NCI-H2081 treated with DMSO at 0.1 percent for 48 hours (cell line): ENCODE measurements at places on chromosomes 1 and 21.

DNA sequence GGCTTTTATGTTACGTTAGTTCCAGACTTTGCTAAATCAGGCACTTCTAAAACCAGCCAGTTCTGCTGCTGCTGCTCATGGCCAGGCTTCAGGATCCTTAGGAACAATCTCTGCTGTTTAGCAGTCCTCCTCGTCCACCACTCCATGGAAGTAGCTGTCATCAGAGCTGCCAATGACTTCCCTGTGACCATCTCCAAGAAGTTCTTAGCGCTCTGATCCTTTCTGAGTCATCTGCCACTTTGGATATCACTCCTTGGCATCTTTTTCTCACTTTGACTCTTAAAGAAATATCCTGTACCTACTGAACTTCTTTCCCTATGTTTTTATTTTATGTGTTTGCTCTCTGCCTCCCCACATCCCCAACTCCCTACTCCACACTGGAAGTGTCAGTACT lies 14.7 kb upstream of the IRF2BP2 start:
- no peak for DNase-seq

- no peak for DNase-seq
These were observed at the start of the genes FBXO2 and FBXO44 for GRCh38 chr1:11654137-11654938. TSS of gene FBXO2 (minus strand) at chr1:11654429. CDS start at chr1:11654340, 89 bp downstream. TSS of gene FBXO44 (plus strand) at chr1:11654877. CDS start at chr1:11655836, 959 bp downstream.

GRCh38 chr1:221698579-221699349 lies 43.1 kb downstream of the DUSP10 start:
- no peak for DNase-seq

- DNase-seq, result no peak
These were observed 92.6 kb upstream of the SERBP1 start for GRCh38 chr1:67522793-67523192.

- DNase-seq, result no peak
These were observed 294.9 kb upstream of the ADGRL2 start for GRCh38 chr1:81505831-81506230.

- no peak for DNase-seq
These were observed 30.8 kb downstream of the GORAB start for GRCh38 chr1:170562646-170563338.

- DNase-seq, result no peak
These were observed 22.4 kb downstream of the PRCC start for GRCh38 chr1:156789621-156790318.

DNA sequence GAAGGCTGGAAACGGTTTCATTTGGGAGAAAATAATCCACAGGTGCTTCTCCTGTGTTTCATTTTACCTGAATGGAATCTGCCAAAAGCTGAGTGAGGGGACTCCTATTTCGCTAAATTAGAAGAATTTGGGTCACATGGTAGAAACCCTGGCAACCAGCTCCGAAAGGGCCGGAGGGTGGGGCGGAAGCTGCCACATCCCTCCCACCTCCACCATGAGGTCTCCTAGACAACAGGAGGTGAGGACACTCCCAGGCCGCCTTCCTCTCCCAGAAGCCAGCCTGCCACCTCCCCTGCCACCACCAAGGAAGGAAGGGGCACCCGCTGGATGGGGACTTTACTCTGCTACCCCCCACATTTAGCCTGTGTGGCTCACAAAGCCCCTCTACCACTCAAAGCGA lies 199.9 kb upstream of the ZC3H12A start:
- DNase-seq, result no peak

GRCh38 chr21:33236766-33237165 lies 7.0 kb downstream of the IFNAR2 start:
- no peak for DNase-seq

- no peak for DNase-seq
These were observed 11.3 kb upstream of the OR2T8 start for GRCh38 chr1:247908766-247909165.

- no peak for DNase-seq
These were observed 22.6 kb upstream of the FCGR2A start for GRCh38 chr1:161482610-161483009.

GRCh38 chr1:11407301-11407994 lies 71.5 kb upstream of the DISP3 start:
- no peak for DNase-seq

GRCh38 chr1:43354936-43355335 lies 3.8 kb upstream of the CDC20 start:
- DNase-seq, result no peak

DNA sequence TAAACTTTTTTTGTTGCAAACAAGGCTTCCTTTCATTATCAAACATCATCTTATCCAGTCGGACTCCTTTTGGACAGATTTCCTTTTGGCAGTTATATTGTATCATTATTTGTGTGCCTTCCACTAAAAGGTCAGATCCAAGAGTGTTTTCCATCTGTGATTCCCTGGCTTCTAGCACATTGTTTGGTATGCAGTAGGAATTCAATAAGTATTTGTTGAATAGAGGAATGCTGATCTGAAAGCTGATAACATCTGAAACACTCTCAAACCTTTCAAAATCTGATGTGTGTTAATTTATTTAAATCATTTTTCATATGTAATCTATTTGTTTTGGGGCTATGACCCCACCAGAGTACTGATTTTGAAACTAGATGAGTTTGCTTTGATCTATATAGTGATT lies 39.0 kb downstream of the NDC1 start:
- DNase-seq, result no peak

GRCh38 chr1:26540351-26540750 lies 10.8 kb downstream of the RPS6KA1 start:
- DNase-seq, result no peak

DNA sequence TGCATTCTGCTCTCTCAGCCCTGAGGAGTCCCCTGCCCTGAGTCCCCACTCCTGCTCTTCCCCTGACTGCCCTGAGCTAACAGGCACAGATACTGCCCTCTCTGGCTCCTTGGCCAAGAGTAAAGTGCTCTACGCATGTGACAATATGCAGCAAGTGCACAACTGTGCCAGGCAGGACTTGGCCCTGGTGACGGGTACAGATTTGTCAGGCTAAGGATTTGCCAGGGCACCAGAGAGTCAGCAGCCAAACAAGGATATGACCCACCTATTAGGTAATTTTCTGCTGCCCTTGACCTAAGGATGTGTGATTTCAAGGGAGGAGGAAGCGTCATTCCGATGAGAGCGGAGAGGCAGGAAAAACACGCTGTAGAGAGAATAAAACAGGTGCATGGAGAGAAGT lies 339.0 kb downstream of the PTPRU start:
- no peak for DNase-seq

- no peak for DNase-seq
These were observed 55.3 kb downstream of the SHCBP1L start for GRCh38 chr1:182897696-182898095.

GRCh38 chr21:33199516-33200217 lies 30.1 kb upstream of the IFNAR2 start:
- DNase-seq, result peak; percentile 50

DNA sequence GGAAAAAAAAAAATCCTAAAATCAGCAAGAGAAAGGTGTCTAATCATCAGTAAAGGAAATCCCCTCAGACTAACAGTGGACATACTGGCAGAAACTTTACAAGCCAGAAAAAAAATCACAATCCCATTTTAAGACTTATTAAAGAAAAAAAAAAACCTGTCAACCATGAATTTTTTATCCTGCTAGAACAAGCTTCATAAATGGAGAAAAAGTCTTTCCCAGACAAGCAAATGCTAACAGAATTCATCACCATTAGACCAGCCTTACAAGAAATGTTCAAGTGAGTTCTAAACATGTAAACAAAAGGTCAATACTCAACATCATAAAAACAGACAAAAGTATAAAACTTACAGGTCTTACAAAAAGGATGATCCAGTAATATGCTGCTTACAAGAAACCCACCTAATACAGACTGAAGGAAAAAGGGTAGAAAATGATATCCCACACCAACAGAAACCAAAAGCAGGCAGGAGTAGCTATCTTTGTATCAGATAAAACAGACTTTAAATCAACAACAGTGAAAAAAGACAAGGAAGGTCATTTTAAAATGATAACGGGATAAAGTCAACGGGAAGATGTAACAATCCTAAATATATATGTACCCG lies 129.6 kb downstream of the EVI5 start:
- no peak for DNase-seq

- DNase-seq, result no peak
These were observed 35.0 kb downstream of the ZYG11A start for GRCh38 chr1:52877554-52877953.

GRCh38 chr1:72649991-72650390 lies 367.7 kb upstream of the NEGR1 start:
- DNase-seq, result no peak

- no peak for DNase-seq
These were observed 47.0 kb downstream of the CD46 start for GRCh38 chr1:207798847-207799246.

- no peak for DNase-seq
These were observed 658.5 kb upstream of the ADGRL2 start for GRCh38 chr1:81142099-81142826.

DNA sequence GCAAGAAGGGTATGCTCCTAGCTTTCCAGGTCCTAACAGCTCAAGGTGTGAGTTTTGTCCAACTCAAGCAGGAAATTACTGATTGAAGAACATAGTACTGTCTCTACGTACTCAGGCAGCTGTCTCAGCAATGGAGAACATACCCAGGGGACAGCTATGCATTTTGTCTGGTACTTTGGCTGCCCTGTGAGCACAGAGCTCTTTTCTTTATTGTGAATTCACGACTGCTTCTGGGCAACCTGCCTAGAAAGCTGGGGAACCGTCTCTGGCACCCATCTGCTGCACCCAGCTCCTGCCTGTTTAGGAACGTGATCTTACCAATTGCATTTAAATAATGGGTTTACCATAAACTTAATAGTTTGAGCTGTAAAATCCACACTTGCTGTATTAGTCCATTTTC lies 258.1 kb downstream of the HHAT start:
- no peak for DNase-seq

DNA sequence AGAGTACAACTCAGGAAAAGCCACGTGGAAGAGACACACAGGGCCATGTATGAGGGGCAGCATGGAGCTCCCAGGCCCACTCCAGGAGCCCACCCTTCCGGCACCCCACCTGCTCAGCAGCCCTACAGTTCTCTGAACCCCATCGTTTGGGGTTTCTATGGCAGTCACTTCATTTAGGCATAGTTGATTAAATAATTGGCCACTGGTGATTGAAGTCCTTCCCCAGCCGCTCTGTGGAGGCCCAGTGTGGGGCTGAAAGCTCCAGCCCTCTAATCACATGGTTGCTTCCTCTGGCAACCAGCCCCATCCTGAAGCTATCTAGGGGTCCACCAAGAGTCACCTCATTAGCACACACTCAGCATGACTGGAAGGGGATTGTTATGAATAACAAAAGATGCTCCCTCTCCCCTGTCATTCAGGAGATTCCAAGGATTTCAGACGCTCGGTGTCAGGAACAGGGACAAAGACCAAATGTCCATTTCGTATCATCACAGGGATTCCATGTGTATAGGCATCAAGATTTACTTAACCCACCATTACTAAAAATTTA lies 12.2 kb upstream of the S100A7A start:
- no peak for DNase-seq

GRCh38 chr1:175373786-175374623 lies 181.4 kb upstream of the KIAA0040 start:
- no peak for DNase-seq

- no peak for DNase-seq
These were observed 20.7 kb downstream of the CD34 start for GRCh38 chr1:207890136-207890738.

DNA sequence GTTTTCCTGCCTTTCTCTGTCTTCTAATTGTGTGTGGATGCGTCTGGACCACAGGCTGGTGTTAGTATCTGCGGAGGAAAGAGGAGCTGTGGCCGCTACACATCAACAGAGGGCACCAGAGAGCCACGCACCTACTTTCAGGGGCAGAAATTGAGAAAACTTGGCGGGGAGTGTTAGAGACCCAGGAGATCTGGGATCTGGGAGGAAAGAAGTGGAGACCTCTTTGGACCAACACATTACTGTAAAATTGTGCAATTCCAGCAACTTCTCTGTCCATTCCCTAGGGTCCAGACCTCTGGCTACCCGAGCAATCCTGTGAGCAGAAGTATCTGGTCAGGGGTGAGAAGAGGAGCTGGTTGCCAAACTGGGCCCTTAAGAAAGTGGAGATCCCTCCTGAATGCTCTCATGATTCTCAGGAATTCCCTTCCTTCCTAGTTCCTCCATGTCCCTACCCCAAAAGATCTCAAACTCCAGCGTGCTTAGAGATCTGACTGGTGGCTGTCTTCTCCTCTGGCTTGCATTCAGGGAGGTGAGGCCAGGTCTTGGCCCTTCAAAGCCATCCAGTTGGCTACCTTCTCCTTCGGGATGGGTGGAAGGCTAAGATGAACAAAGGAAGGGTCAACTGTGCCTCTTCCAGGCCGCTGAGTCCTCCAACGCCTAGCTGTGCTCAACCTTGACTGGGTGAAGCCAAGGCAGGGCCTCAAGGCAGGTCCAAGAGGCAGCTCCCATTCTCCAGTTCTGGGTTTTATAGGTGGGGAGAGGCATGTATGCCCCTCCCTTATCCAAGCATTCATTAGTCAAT lies 1.2 kb upstream of the KIRREL1 start:
- no peak for DNase-seq

GRCh38 chr1:153032677-153033308 lies 1.8 kb downstream of the SPRR1B start:
- DNase-seq, result no peak

DNA sequence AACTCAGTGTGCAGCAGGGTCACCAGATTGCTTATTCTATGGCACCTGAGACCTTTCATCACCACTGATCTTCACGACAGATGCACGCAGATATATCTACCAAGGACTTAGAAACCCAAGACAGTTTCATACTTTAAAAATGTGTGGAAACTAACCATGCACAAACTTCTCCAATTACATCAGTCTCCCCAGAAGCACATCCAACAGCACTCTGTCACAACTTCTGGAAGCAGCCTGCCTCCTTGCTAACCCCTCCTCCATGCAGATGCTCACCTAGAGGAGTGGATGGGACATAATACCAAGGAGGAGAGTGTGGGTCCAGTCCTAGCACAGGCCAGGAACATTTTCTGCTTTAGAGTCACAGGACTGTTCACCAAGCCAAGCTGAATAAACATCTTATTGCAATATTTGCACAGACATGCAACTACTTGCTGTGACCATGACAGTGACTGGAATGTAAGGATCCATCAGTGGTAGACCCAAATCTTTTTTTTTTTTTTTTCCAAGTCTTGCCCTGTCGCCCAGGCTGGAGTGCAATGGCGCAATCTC lies 69.4 kb downstream of the HIVEP3 start:
- no peak for DNase-seq

- DNase-seq, result no peak
These were observed 27.8 kb downstream of the COL18A1 start for GRCh38 chr21:45432575-45433255.
